ENCODE measurements at places on chromosomes 5 and 9. TPM values are rescaled to one million over a fixed set of nuclear protein-coding genes. Genes with fewer than 3 reads are reported as not detected.

The C5orf58 gene
- polyA plus RNA-seq: 9.1 TPM

- H3K27me3 ChIP-seq: no peaks in the 10 kb centered on the region
- H3K4me3 ChIP-seq: no peak overlapping the region
- no peaks in the 10 kb centered on the region for H3K36me3 ChIP-seq
- H3K4me1 ChIP-seq: peaks cover 4% of the 10 kb centered on the region
Observed at GRCh38 chr9:104553261-104553660, 15.7 kb upstream of the OR13C8 start.

The MLANA gene
- polyA plus RNA-seq: 0.38 TPM

The FOXD4L5 gene
- polyA plus RNA-seq: not detected

DNA sequence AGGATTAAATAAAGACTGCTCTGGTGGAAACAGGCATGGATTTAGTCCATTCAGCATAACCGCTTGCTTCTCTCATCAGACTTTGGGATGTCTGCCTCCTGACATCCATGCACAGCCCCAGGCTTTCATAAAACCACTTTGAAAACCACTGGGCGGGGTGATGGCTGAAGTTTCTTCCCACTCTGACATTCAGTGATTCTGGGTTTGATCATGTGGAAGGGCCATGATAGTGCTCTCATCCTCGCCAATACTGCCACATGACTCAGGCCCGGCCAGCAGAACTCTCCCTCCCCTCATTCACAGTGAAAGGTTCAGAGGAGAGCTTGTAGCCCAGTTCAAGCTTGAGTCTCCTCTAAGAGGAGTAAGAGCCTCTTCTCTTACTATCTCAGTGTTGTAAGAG lies 29.6 kb upstream of the GLRA1 start:
- H3K4me3 ChIP-seq: no peak overlapping the region
- H3K36me3 ChIP-seq: no peaks in the 10 kb centered on the region
- no peak for DNase-seq
- H3K4me1 ChIP-seq: no peaks in the 10 kb centered on the region

DNA sequence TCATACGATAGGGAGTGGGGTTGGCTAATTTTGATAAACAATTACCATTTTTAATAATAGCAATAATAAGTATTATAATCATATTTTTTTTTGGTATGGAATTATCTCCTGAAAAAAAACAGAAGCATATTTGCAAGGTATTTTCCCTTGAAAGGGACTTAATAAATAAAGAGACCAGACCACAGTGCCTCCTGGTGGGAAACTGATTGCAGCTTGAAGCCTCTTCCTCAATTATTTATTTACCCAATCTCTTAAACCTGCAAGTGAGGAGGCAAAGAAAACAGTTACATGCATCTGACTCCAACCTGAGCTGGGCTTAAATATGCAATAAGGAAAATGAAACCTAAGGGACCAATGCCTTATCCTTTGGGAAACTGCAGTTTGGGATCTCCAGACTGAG lies 388.1 kb upstream of the ACO1 start:
- no peaks in the 10 kb centered on the region for H3K27me3 ChIP-seq
- H3K4me1 ChIP-seq: no peaks in the 10 kb centered on the region
- no peaks in the 10 kb centered on the region for H3K36me3 ChIP-seq
- H3K27ac ChIP-seq: no peak overlapping the region
- no peak overlapping the region for H3K4me3 ChIP-seq

The HSPB3 gene
- polyA plus RNA-seq: not detected

DNA sequence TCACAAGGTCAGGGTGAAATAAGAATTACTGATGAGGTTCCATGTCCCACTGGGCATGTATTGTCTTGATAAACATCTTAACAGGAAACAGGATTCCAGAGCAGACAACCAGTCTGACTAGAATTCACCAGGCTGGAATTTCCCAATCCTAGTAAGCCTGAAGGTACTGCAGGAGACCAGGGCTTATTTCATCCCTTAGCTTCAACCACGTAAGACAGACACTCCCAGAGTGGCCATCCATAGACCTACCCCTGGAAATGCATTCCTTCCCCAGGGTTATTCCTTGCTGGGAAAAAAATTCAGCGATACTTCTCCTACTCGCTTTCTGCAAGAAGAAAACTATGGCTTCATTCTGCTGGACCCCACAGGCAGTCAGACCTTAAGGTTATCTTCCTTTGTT lies 785.4 kb downstream of the NR2F1-AS1 start:
- no peaks in the 10 kb centered on the region for H3K27me3 ChIP-seq
- peak; percentile 28 for DNase-seq
- H3K4me3 ChIP-seq: no peak overlapping the region
- no peaks in the 10 kb centered on the region for H3K36me3 ChIP-seq
- H3K4me1 ChIP-seq: no peaks in the 10 kb centered on the region
- no peak overlapping the region for H3K27ac ChIP-seq

The LAMC3 gene
- polyA plus RNA-seq: 8.2 TPM
